ENCODE measurements at places on chromosomes 7 and 10. TPM values are rescaled to one million over a fixed set of nuclear protein-coding genes. Genes with fewer than 3 reads are reported as not detected.

The XRCC2 gene
- total RNA-seq, result 0.62 TPM

The CAMK2B gene
- 31.8 TPM for total RNA-seq

The IL6 gene
- 0.56 TPM for total RNA-seq

The FAM20C gene
- total RNA-seq, result 21.7 TPM

The ACTR3C gene
- total RNA-seq, result 0.32 TPM

The BICC1 gene
- 10.3 TPM for total RNA-seq

The KIF20B gene
- total RNA-seq, result 4.3 TPM

The PROSER2 gene
- 15.0 TPM for total RNA-seq

The COL1A2 gene
- total RNA-seq, result 1,654 TPM

- no peak for DNase-seq
Measured at GRCh38 chr7:3733541-3734140, 432.6 kb downstream of the SDK1 start.

GRCh38 chr7:32533276-32534029 is 38.2 kb downstream of the AVL9 start:
- no peak for DNase-seq

DNA sequence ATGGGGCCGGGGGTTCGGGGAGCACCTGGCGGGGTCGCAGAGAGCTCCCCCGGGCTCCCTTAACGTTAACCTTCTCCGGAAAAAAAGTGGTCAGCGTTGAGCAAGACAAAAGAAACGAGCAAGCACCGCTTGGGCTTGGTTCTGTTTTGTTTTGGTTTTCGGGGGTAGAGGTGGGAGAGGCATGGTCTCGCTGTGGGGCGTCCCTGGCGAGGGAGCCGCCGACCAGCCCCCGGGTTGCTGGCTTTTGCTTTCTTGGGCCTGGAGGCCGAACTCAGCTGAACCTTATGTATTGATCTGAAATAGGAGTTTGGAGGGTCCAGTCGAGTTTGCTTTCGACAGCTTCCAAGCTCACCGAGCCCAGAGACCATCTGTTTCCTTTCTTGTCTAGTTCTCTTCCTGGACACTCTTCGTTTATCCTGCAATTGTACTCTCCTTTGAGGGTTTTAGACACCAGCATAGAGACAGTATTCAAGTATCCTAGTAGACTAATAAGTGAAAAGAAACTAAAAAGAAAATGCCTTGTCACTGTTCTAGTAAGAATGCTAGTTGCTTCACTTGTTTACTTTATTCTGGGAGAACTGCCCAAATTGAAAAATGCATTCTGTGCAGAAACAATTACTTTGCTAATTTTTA is 980 bp downstream of the FHIP2A start:
- peak; percentile 56 for DNase-seq

DNA sequence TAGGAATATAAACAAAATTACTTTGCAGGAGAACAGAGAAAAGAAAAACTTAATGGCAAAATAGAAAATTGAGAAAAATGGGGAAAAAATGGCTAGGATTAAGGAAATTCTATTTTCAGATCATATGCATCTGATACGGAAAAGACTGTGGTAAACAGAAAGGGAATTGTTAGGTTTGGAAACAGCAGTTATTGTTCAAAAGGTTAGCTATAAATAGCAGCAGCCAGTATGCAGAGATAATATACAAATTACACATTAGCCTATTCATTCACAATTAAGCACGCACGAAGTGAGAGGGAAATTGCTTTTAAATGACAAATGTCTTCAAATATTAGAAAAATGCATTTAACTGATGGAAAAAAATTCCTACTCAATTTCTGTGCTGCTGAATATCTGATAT is 224.1 kb upstream of the FAM3C start:
- DNase-seq, result no peak

GRCh38 chr10:20110125-20111100 is 294.2 kb downstream of the PLXDC2 start:
- no peak for DNase-seq

DNA sequence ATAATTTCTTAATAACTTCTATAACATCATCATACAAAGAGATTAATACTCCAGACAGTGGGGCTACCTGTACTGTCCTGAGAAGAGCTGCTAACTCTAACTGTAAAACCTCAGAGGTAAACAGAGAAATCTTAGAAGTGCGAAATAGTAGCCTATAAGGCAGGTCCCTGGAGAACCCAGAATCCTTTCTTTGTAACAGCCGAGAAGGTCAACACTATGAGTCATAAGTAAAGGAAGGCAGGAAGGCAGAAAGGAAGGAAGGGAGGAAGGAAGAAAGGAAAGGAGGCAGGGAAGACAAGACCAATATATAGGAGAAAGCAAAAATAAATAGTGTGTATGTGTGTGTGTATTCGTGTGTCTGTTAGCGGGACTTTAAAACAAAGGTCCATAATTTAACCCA is 540.6 kb downstream of the ZWINT start:
- no peak for DNase-seq

GRCh38 chr7:152336754-152337368 is 98.9 kb downstream of the KMT2C start:
- peak; percentile 61 for DNase-seq

- peak; percentile 47 for DNase-seq
Measured at GRCh38 chr7:14717816-14718215, 184.7 kb downstream of the DGKB start.

GRCh38 chr10:126702181-126702580 is 31.7 kb upstream of the C10orf90 start:
- peak; percentile 92 for DNase-seq

DNA sequence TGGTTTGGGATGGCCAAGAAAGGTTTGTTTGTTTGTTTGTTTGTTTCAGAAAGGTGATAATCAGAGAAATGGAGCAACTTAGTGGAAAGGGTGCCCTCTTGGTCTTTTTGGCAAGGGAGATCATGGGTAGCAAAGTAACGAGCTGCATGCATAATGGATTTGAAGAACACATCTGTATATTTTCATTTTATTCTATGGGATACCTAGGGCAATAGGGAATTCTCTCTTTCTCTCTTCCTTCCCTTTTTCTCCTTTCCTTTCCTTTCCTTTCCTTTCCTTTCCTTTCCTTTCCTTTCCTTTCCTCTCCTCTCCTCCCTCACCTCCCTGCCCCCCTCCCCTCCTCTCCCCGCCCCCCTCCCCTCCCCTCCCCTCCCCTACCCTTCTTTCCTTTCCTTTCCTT is 492.1 kb downstream of the NEBL start:
- no peak for DNase-seq

DNA sequence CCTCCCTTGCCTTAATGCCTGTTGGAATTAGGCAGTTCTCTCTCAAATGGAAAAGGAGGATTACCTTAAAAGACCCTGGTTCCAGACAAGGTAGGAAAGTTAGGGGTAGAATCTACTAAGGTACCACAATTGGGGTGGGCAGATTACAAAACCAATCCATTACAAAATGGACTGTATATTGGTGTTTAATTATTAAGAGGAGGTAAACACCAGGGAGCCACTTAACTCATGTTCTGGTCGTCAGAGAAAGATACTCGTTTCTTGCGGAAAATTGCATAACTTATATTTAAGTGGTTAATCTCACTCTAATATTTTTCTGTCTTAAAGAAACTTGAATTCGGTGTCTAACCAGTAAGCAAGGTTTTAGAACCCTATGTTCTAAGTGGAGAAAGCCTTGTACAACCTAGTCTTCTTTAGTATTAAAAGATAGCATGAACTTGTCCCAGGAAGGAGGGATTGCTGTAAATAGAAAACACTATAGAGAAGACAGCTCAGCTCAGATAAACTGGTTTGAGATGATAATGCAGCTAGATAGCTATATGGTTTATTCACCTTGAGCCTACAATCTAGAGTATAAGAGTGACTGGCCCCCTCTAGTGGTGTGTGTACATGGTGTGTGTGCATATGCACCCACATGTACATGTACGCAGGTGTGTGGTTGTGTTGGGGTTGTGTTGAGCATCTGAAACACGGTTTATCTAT is 58.0 kb upstream of the STRIP2 start:
- DNase-seq, result peak; percentile 36

DNA sequence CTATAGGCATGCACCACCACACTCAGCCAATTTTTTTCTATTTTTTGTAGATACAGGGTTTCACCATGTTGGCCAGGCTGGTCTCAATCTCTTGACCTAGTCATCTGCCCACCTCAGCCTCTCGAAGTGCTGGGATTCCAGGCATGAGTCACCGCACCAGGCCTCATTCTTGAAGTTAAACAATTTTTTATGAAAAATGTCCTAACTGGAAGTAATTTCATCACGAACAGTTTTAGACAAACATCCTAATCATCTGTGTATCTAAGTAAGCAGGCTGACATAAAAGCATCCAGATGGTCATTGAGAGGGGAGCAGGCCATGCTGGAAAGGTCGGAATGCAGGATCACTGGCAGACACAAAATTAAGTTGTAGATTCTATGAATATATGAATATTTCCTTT is 269.1 kb downstream of the ZMYND11 start:
- peak; percentile 3 for DNase-seq

- DNase-seq, result peak; percentile 27
Measured at GRCh38 chr10:96833220-96834001, 1.3 kb downstream of the LCOR start.

- no peak for DNase-seq
Measured at GRCh38 chr10:80684259-80684658, 146.6 kb downstream of the SH2D4B start.

DNA sequence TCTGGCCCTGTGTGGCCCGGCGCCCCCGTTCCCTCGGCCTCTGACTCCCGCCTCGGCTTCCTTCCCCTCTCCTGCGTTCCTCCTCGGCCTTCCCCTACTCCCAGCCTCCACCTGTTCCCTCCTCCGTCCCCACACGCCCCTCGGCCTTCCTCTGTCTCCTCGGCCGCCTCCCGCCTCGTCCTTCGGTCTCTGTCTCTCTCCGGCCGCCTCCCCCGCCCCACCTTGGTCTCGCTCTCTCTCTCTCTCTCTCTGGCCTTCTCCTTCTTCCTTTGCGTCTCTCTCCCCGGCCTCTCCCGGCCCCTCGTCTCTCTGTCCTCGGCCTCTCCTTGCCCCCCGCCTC is 588 bp downstream of the GET4 start:
- no peak for DNase-seq

- DNase-seq, result no peak
Measured at GRCh38 chr7:46939558-46939957, 642.4 kb downstream of the TNS3 start.

DNA sequence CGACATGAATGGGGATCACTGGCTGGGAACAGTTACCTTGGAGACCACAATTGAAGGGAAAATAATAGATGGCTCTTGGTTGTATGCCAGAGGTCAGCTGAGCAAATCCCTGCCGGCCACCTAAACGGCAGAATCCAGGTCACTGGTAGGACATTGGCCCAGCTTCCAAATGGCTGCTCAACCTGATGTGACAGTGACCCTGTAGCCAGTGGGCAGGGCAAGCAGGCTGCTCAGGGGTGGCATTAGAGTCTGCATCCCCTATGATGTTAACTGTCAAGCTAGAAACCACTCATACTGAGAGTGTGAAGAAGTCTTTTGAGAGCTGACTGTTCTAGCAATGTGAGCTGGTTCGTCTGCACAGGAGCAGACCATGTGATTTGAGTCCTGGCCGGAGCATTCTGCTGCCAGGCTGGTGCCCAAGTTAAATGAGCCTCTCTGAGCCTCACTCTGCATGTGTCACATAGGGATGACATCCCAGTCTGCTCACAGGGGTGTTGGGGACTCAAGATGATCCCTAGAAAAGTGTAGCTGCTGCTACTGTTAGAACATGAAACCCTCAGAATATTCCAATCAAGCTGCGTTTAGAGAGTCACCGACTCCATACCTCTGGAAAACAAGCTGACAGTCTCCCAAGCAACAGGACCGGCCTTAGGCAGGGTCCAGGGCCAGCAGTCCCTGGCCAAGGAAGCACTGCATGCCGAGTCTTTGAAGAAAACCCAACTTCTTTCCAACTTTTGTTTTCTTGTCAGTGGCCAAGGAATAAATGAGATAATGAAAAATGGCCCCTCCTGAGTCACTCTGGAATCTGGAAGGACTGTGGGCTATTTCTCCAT is 69.7 kb downstream of the VWA2 start:
- DNase-seq, result no peak

- DNase-seq, result no peak
Measured at GRCh38 chr10:34081948-34082347, 733.1 kb downstream of the PARD3 start.

- DNase-seq, result no peak
Measured at GRCh38 chr7:47720141-47720906, 138.4 kb upstream of the TNS3 start.

GRCh38 chr7:90081621-90082020 is 72.6 kb upstream of the STEAP1 start:
- no peak for DNase-seq

DNA sequence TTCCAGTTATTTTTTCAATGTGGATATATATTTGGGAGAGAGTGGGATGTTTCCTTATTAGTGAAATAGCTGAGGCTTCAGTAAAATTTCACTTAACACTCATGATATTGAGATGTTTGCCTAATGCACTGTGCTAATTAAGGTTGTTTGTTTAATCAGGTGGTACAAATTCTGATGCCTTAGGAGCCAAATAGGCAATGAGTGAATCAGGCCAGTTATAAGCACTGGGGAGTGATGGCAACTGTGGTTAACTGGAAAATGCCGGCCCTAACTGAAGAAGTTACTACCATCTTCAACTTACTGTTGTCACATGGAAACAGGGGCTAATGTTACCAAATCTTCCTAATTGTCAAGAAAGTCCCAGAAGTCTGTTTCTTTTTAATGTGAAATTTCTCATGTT is 32.0 kb downstream of the VCL start:
- DNase-seq, result no peak

- peak; percentile 62 for DNase-seq
Measured at GRCh38 chr10:125159932-125160855, at the start of gene CTBP2. CTBP2 (minus strand) TSS chr10:125160563.

GRCh38 chr7:2258661-2259365 is 16.8 kb downstream of the NUDT1 start:
- DNase-seq, result no peak

DNA sequence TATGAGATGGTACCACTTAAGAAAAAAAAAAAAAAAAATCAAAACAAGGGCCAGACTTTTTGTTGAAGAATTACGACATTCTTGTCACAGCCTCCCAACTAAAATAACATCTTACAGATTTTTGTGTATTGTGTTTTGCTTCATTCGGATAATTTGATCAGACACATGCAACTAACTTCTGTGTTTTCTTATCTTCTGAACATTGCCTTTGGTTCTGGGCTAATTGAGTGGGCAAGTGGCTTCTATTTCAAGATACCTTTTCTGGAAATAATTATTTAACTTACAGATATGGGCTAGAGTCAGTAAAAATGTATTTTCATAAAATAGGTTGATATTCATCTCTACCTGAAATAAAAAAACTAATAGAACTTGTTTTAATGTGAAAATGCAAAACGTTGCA is 165.1 kb downstream of the ANKRD7 start:
- DNase-seq, result no peak

DNA sequence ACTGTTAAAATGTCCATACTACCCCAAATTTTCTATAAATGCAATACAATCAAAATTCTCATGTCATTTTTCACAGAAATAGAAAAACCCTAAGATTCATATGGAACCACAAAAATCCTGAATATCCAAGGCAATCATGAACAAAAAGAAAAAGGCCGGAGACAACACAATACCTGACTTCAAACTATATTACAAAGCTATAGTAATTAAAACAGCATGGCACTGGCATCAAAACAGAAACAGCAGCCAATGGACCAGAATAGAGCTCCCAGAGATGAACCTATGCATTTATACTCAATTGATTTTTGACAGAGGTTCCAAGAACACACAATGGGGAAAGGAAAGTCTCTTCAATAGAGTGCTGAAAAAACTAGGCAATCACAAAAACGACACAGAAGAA is 128.8 kb downstream of the SDHAF3 start:
- no peak for DNase-seq
